ENCODE measurements at places on chromosomes 1 and 21.

- peak; percentile 64 for DNase-seq
These were observed 19.0 kb upstream of the SUMO3 start for GRCh38 chr21:44836666-44837471.

- no peak for DNase-seq
These were observed 14.2 kb downstream of the BSDC1 start for GRCh38 chr1:32380057-32380456.

GRCh38 chr1:44714532-44714931 lies 16.4 kb downstream of the RNU5D-1 start:
- DNase-seq = no peak

- DNase-seq = no peak
These were observed 74.4 kb downstream of the RWDD3 start for GRCh38 chr1:95308276-95309030.

- DNase-seq = no peak
These were observed 39.4 kb upstream of the PIGV start for GRCh38 chr1:26748351-26748750.

GRCh38 chr1:12001996-12002493 lies 17.3 kb upstream of the MIIP start:
- DNase-seq = no peak

GRCh38 chr1:115284209-115284608 lies 53.8 kb downstream of the NGF start:
- no peak for DNase-seq

- DNase-seq = no peak
These were observed 105.8 kb upstream of the WNT4 start for GRCh38 chr1:22248746-22249145.

- no peak for DNase-seq
These were observed 144.3 kb downstream of the LMX1A start for GRCh38 chr1:165212229-165212628.

- no peak for DNase-seq
These were observed 20.9 kb upstream of the NCMAP start for GRCh38 chr1:24535021-24535424.

GRCh38 chr1:23422241-23422877 lies 2.2 kb downstream of the TCEA3 start:
- DNase-seq = peak; percentile 89

- DNase-seq = peak; percentile 71
These were observed 29.4 kb upstream of the RBM15 start for GRCh38 chr1:110309767-110310166.

GRCh38 chr1:66415281-66415680 lies 118.7 kb upstream of the SGIP1 start:
- no peak for DNase-seq

GRCh38 chr1:213419401-213420030 lies 368.5 kb downstream of the RPS6KC1 start:
- no peak for DNase-seq

DNA sequence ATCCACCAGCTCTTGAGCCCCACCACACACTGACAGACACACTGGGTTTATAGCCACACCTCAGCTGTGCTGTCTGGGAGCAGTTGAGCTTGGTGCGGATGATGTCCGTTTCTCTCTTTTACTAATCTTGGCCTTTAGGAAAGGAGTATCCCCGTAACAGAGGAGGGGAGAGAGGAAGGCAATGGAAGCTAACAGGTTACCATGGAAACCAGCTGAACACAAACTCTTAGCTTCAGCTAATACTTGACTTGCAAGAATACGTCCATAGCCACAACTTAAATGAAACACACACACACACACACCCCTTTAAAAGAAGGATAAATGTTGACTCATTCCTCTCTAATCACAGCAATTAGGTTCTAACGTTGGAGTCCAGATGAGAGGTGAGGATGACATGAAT lies 28.0 kb upstream of the LRRN2 start:
- DNase-seq = no peak

DNA sequence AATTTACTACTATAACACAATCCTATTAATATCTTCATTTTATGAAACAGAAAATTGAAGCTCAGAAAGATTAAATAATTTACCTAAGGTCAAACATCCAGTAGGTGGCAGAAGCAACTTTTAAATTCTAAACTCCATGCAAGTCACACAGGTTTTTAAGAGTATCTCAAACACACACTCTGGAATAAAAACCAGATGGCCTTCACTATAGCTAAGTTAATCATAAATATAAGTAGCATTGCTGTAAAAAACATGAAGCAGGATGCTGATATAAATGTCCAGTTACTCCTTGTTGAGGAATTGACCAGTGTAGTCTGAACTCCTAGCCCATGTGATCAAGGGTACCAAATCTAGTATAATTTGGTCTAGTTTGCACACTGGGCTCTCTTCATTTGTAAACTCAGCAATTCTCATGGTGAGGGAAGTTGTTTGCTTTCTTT lies 9.4 kb upstream of the FMO3 start:
- peak; percentile 35 for DNase-seq

GRCh38 chr1:24294716-24295371 lies 24.3 kb upstream of the GRHL3 start:
- DNase-seq = peak; percentile 79

GRCh38 chr21:16047904-16048303 lies 318.1 kb downstream of the USP25 start:
- DNase-seq = peak; percentile 11

- no peak for DNase-seq
These were observed 64.5 kb downstream of the NPHP4 start for GRCh38 chr1:5927506-5928370.

All from GM03348 (cell line).